ENCODE measurements at places on chromosomes 5 and 9.

DNA sequence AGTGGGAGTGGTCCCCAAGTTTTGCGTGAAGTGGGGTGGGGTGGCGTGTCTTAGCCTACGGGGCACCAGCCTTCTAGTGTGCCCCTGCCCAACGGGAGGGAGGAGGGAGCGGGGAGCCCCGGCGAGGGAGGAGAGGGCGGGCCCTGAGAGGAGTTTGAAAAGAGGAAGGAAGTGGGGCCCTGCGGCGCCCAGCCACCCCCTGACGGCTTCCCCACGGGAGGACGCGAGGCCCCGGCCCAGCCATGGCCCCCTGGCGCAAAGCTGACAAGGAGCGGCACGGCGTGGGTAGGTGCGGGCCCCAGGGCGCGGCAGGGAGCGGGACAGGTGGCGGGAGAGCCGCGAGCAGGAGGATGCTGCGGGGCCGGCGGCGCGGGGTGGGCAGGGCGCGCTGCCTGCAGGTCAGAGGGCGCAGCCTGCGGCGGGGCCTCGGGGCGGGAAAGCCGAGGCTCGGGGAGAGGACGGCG lies at the start of gene DOCK2:
Gene DOCK2 (plus strand): TSS at position 191 of the 464 bp plus-strand sequence. CDS start 52 bp downstream, at position 243.
- DNase-seq, result peak; percentile 76

GRCh38 chr5:124617787-124618186 lies 128.7 kb downstream of the ZNF608 start:
- no peak for DNase-seq

DNA sequence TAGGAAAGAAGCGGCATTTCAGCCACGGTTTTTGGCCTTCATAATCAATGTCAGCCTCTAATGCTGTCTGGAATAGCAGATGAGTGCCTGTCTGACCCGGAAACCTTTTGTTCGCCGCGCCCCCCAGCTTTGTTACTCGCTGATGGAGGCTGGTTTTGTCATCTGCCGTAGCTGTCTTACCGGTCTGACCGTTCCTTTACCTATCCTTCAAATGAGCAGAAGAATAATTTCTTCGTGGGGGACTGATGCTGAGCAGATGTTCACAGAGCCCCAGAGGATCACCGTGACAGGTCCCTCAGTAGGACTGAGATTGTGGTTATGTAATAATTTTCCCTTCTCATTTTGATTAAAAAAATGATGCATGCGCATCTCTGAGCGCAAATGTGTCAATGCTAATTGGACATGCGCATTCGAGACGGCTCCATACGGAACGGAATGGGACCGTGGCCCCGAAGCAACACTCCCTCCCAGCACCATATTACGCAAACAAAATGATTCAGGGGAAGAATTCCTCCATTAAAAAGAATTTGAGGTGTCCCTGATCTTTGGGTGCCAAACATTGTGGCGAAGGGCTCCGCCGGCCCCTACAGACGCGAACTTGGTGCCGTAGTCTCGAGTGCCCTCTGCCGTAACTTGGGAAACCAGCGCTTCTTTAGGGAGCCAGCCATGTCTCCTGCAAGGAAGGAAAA lies 27.6 kb downstream of the TLX3 start:
- DNase-seq, result peak; percentile 12

GRCh38 chr9:125631391-125632085 lies 75.5 kb downstream of the MAPKAP1 start:
- DNase-seq, result peak; percentile 39

- no peak for DNase-seq
These were observed 500.4 kb upstream of the PAPPA start for GRCh38 chr9:115653171-115653606.

DNA sequence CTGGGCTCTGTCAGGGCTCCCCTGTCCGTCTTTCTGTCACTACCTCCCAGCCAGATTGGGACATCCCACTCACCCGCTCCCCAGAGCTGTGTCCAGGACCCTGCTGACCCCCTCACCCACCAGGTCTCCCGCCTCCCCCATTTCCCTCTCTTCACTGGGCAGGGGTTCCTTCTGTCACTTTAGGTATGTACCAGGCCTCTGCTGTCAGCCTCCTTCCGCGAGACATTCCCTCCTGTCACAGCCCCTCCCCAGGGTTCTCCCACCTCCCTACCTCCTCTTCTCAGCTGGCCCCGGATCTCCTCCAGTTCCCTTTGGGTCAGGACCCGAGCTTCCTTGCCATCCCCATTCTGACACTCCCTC lies 488 bp downstream of the POLR1E start:
- no peak for DNase-seq

- DNase-seq, result no peak
These were observed 202.7 kb upstream of the MVB12B start for GRCh38 chr9:126123927-126124326.

Measured in MV-4-11 (cell line).